Esophagus squamous epithelium (tissue), 5 donors: ENCODE measurements at places on chromosomes 1 and 21.

GRCh38 chr1:15848143-15848928 is 829 bp downstream of the SPEN start:
- DNase-seq = no peak

DNA sequence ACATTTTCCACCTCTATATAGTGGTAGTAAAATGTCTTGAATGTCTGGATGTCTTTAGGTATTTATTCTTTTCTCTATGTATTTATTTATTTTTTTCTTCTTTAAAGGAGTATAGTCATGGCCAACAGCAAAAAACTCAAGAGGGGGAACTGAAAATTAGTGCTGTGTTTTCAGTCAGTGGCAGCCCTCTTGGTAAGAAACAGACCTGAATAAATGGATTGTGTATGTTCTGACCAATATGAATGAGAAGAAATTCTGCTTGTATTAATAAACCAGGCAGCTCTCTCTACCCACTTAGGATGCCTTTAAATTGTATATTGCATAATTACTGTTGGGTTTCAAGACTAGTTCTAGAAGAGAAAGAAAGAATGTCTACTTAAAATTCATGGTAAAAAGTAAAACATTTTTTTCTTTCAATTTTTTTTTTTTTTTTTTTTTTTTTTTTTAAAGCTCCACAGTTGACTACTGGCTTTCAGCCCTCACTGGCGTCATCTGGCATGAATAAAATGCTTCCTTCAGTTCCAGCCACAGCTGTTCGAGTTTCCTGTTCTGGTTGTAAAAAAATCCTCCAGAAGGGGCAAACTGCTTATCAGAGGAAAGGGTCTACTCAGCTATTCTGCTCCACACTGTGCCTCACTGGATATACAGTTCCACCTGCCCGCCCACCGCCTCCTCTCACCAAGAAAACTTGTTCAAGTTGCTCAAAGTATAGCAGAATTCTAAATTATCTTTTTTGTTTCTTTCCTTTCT is 101.6 kb downstream of the ZMYM4 start:
- no peak for DNase-seq

- DNase-seq = no peak
Measured at GRCh38 chr1:34338871-34339270, 162.2 kb downstream of the C1orf94 start.

GRCh38 chr1:53731779-53732305 is 7.1 kb downstream of the GLIS1 start:
- DNase-seq = no peak

DNA sequence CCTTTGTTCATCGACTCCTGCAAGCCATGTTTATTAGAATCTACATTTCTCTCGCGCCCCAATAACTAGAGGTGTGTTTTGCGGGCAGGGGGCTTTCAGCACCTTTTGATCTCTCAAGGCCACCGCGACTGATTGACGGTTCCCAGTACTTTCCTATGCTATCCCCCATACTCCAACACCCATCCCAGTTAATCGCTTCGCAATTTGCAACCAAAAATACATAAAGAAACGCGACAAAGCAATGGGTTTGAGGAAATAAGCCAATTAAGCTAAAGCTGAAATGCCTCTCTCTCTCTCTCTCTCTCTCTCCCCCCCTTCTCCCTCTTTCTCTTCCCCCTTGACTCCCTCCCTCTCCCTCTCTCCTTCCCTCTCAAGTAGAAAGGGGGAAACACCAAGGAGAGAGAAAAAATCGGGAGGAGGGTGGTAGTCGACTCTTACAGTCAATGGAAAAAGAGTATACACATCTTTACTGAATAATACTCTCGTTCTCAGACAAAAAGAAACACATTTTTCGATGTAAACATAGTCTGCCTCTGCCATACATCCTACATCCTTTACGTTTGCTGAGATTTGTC is 128.0 kb upstream of the DPYD start:
- no peak for DNase-seq

GRCh38 chr1:230087717-230088105 is 20.7 kb downstream of the GALNT2 start:
- no peak for DNase-seq

DNA sequence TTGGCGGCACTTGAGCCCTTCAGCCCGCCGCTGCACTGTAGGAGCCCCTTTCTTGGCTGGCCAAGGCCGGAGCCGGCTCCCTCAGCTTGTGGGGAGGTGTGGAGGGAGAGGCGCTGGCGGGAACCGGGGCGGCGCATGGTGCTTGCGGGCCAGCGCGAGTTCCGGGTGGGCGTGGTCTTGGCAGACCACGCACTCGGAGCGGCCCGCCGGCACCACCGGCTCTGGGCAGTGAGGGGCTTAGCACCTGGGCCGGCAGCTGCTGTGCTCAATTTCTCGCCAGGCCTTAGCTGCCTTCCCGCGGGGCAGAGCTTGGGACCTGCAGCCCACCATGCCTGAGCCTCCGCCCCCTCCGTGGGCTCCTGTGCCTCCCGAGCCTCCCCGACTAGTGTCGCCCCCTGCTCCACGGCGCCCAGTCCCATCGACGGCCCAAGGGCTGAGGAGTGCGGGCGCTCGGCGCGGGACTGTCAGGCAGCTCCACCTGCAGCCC is 673.7 kb upstream of the BRINP3 start:
- no peak for DNase-seq

GRCh38 chr21:43938751-43939442 is 73.2 kb upstream of the TRAPPC10 start:
- peak; percentile 13 for DNase-seq

DNA sequence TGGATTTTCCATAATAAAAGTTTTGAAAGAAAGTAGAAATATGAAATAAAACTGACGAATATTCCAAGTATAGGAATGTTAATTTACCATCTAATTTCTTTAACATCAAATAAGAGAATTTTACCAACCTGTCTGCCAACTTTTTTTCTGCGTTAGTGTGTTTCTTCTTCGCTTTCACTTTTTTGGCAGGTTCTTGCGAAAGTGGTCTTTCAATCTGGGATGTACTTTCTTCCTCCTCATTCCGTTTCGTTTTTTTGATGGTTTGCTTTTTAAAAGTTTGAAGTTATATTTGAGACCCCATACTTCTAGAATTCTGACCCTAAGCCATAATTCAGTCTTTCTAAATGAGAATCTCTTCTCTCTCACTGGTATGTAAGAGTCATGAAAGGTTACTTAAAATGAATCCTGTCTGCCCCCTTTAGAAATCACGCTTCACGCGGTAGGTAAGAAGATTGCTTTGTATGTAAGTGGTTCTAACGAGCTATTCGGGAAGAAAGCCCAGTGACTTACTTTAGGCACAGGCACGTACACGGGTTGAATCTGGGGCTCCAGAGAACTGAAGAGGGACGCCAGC is 580 bp downstream of the RBM34 start:
- DNase-seq = no peak

DNA sequence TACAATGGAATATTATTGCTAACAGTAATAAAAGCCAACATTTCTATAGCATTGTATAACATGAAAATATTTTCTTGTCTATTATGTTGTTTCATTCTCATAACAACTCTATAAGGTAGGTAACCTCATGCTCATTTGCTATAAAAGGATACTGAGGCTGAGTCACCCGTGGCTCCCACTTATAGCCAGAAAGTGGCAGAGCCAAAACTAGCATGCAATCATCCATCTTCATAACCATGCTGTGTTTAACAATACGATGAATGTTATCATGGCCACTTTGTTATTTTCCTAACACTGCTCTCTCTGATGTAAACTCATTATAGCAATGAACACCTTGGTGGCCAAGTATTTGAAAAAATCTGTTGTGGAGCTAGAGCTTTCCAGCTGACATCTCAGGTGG is 80.8 kb upstream of the JUN start:
- no peak for DNase-seq

GRCh38 chr21:25304611-25305010 is 302.7 kb downstream of the MRPL39 start:
- DNase-seq = no peak

- DNase-seq = no peak
Measured at GRCh38 chr1:89516055-89516454, 8.6 kb upstream of the LRRC8B start.

DNA sequence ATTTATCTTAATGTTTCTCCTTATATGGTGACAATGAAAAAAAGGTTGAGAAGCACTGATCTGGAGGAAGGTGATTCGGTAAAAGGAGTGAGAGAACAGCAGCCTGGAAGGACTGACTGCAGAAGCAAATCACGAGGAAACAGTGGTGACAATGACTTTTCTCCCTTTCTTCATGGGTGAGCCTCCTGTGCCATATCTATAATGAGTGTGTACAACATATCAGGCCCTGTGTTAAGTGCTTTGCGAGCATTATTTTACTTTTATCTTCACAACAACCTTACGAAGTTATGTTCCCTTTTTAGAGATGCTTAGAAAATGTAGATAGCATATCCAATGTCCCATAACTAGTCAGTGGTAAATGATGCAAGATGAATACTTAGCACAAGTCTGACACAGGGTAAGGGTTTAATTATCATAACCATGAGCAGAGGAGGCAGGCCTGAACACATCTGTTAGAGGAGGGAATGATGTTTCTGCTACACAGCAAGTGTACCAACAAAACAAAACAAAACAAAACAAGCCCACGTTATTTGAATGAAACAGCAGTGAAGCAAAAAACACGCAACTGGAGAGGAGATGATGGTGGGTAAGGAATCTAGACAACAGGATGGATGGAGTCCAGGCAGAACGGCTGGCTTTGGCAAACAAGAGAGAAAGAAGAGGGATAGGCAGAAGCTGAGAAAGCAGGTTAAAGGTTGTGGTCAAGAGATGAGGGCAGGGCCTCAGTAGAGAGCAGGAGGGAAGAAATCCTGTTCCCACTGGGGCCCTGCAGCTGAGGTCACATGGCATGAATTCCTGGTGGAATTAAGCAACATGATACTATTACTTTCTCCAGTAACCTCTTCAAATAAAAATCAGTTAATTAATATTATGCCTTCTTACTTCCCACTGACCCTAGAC is 29.6 kb downstream of the GNG12 start:
- DNase-seq = no peak

DNA sequence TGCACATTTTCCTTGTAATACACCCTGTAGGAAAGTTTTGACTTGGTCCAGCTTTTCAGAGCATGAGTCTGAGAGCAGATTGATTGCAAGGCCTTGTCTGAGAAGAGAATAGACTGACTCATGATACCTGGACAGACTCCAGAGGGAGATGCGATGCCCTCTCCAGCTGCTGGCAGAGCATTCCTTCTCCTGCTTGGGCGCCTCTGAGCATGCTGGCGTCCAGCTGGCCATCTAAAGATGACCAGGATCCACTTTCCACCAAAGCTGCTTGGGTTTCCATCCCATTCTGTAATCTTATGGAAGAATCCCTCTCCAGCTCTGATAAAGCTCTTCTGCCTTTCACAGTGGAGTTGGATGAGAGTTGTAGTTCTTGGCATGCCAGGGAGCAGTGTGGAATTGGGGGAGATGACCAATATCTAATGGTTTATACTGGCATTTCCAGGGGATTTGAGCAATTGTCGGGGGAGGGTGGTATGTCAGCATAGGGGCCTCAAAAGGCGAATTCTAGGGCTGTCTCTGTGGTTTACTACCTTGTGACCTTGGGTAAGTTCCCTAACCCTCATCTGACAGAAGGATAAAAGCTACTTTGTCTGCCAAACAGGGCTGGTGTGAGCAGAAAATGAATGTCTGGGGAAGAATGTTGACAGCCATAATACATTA is 19.5 kb downstream of the SZRD1 start:
- no peak for DNase-seq

DNA sequence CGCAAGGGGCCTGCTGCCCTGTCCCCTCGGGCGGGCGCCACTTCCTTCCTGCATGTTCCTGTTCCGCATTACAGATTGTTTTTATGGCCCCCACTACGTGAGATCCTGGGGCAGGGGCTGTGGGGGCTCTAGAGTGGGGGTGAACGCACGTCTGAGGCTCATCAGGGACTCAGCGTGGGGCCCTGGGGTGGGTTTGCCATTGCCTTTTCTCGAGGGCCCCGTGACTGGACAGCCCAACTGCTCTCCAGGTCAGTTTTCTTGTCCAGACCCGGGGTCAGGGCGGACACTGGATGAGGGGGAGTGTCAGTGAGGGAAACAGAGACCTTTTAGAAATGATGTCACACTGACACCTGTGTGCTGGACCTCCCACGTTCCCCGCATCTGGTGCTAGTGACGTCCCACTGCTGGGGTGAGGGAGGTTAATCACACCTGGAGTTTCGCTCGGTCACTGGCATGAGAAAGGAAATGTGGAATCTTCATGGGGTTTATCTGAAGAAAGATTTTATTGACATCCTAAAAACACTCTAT is 65.9 kb downstream of the AGPAT3 start:
- DNase-seq = no peak

DNA sequence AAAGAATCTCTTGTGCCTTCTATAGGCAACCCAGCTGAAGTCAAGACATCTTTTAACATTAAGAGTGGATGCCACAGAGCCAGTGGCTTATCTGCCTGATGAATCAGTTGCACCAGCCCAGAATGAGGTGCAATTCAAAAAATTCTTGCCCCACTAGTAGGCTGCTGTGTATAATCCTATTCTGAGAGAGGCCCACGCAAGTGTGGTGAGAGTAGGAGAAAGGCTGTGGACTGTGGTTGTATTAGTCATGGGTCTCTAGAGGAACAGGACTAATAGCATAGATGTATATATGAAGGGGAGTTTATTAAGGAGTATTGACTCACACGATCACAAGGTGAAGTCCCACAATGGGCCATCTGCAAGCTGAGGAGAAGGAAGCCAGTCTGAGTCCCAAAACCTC is 216.4 kb downstream of the LTN1 start:
- no peak for DNase-seq

GRCh38 chr21:45293220-45293725 is 5.6 kb upstream of the POFUT2 start:
- no peak for DNase-seq

- DNase-seq = no peak
Measured at GRCh38 chr1:41689139-41689538, 204.7 kb upstream of the EDN2 start.

DNA sequence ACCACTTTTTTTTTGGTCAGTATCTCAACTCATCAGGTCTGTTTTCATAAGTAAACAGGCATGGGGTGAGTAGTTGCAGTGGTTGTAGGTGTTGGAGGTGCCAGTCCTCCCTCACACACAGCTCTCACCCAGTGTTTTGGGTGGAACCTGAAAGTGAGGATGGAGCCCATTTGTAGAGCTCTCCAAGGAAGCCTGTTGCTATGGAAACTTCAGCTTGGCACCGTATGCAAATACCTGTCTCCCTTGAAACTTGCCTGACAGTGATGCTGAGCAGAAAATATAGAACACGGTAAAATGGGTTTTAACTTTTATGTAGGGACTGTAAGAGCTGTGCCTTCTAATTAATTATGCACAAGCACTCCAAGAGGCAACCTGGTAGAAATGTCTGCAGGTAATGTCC is 214.1 kb downstream of the AJAP1 start:
- no peak for DNase-seq

- no peak for DNase-seq
Measured at GRCh38 chr1:84376000-84376910, 22.0 kb upstream of the DNASE2B start.
